ENCODE measurements at places on chromosomes 16 and 17.

- no peak for DNase-seq
Observed at GRCh38 chr16:75208242-75208825, 1.4 kb upstream of the CTRB2 start.

GRCh38 chr16:88512728-88513696 is 57.2 kb upstream of the ZC3H18 start:
- DNase-seq = no peak

- DNase-seq = no peak
Observed at GRCh38 chr17:28598389-28598788, 436 bp downstream of the SPAG5 start.

DNA sequence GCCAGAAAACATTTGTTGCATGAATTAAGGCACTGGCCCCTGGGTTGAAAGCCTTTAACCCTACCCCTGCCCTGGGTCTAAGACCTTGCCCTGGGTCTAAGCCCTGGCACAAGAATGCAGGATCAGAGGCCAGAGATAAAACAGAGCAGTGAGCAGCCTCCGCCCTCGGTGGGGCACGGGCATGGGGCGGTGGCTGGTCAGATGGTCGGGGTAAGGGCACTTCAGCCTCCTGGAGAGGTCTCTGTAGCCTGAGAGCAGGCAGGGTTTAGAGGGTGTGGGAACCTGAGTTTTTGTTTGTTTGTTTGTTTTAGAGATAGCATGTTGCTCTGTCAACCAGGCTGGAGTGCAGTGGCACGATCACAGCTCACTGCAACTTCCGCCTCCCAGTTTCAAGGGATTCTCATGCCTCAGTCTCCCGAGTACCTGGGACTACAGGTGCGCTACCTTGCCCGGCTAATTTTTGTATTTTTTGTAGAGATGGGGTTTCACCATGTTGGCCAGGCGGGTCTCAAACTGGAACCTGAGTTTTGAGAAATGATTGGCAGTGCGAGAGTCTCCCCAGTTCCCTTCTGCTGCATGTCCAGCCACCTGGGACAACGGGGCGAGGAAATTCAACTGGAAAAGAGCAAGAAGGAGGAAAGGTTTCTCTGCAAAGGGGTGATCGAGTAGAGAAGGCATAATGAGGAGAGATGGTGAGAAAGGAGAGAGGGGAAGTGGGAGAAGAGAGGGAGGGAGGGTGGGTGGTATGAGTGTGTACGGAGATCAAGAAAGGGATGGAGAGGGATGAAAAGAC is 27.7 kb downstream of the TNS4 start:
- no peak for DNase-seq

- no peak for DNase-seq
Observed at GRCh38 chr17:57984936-57985674, 2.9 kb downstream of the VEZF1 start.

Data from NCI-H2081 treated with DMSO at 0.1 percent for 48 hours (cell line).